ENCODE measurements at places on chromosomes 12 and 14.

DNA sequence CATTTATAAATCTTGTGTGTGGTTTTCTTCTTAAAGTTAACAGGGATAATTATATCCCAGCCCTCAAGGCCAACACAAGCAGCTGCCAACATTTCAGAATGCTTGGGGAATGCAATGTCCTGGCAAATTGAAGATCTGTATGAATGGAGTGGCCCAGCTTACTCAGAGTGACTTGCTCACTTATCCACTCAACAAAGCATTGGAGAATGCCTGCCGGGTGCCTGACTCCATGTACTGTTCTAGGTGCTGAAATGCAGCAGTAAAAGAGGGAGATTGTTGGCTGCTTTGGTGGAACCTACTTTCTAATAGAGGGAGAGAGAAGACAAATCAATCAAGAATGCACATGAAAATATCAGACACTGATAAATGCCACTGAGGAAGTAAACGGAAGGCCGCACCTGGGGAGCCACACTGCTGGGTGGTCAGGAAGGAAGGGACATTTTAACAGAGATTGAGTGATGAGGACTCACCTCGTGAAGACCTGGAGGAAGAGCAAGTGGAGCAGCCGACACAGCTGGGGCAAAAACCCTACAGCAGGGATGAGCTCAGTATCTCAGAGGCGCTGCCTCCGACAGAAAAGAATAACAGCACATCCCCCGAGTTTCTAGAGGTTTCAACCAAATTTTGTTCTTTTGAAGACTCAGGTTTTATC lies 61.2 kb upstream of the VASH1 start:
- no peak for DNase-seq

- no peak for DNase-seq
Observed at GRCh38 chr12:5154091-5154490, 110.4 kb downstream of the KCNA5 start.

GRCh38 chr14:84272290-84272721 lies 1257.6 kb upstream of the FLRT2 start:
- no peak for DNase-seq

- DNase-seq: peak; percentile 91
Observed at GRCh38 chr14:105069871-105070759, 4.9 kb upstream of the GPR132 start.

GRCh38 chr14:73325630-73326299 lies 88.5 kb downstream of the PAPLN start:
- DNase-seq: no peak

- DNase-seq: no peak
Observed at GRCh38 chr12:66103016-66103913, 27.3 kb downstream of the LLPH start.

GRCh38 chr12:65926119-65926908 lies 102.0 kb downstream of the HMGA2 start:
- DNase-seq: no peak

- no peak for DNase-seq
Observed at GRCh38 chr14:55965851-55966250, 152.4 kb upstream of the PELI2 start.

DNA sequence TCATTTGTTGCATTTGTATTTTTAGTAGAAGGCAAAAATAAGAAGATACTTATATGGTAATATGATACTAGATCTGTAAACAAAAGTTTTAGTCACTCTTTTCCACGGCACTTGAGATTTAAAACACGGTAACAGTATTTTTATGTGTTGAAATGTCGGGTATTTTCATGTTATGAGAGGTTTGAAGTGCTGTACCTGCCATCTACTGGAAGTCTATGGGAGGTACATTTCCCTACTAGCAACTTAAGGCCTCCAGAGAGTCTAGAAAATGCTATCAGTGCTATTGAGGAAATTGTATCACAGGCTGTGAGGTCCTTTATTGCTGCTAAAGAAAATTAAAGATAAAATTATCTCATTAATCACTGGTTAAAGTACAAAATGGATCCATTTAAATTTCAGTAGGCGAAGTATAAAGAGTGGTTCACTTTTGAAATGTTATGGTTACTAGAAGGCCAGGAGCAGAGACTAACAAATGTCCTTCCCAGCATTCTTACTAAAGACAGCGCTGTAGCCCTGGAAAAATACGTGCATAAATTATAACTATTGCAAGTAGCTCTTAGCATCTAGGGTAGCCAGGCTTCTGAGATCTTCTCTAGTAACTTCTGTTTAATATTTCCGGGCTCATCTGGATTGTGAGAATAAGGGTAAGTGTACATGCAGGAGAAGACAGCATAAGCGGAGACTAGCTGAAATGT lies 77.6 kb upstream of the PRKD1 start:
- no peak for DNase-seq

GRCh38 chr12:124763594-124763979 lies 100.1 kb downstream of the SCARB1 start:
- DNase-seq: peak; percentile 72

- no peak for DNase-seq
Observed at GRCh38 chr14:59061292-59061691, 127.2 kb upstream of the DAAM1 start.

GRCh38 chr12:9075138-9075535 lies 40.6 kb downstream of the A2M start:
- no peak for DNase-seq

DNA sequence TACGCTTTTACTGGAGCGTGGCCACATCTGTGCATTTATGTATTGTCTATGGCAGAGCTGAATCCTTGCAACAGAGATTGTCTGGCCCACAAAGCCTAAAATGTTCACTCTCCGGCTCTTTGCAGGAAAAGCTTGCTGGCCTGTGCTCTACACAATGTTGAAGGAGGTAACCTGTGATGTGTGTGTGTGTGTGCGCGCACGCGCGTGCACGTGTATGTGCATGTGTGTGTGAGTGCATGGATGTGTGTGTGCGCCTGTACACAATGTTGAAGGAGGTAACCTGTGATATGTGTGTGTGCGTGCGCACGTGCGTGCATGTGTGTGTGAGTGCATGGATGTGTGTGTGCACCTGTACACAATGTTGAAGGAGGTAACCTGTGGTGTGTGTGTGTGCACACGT lies 62.7 kb downstream of the RFLNA start:
- DNase-seq: no peak

DNA sequence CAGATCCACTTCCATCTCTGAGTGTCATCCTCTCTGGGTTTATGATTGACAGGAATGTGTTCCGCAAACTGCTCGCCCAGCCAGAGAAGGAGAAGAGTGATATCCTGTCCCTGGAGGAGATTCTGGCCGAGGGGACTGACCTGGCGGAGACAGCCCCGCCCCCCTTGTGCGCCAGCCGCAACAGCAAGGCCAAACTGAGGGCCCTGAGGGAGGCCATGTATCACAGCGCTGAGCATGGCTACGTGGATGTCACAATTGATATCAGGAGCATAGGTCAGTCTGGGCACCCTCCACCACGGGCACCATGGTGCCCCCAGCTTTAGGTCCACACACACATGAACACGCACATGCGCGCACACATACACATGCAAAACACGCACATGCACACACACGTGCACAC lies 67.5 kb upstream of the PWP1 start:
- DNase-seq: no peak

DNA sequence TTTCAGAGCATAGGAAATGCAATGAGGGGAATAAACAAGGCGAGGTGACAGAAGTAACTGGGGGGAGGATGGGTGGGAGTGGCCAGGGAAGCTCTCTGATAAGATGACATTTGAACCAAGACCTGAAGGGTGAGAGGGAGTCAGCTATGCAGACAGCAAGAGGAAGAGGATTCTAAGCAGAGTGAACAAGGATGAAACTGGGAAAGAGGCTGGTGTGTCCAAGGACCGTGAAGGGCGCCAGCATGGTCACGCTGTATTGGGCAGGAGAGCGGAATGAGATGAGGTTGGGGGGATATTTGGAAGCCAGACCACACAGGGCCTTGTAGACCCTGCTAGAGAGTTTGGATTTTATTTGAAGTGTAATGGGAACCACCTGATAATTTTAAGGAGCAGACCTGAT lies 10.5 kb upstream of the PPP1R1A start:
- no peak for DNase-seq

- DNase-seq: no peak
Observed at GRCh38 chr12:70070494-70071007, 172.7 kb upstream of the CNOT2 start.

DNA sequence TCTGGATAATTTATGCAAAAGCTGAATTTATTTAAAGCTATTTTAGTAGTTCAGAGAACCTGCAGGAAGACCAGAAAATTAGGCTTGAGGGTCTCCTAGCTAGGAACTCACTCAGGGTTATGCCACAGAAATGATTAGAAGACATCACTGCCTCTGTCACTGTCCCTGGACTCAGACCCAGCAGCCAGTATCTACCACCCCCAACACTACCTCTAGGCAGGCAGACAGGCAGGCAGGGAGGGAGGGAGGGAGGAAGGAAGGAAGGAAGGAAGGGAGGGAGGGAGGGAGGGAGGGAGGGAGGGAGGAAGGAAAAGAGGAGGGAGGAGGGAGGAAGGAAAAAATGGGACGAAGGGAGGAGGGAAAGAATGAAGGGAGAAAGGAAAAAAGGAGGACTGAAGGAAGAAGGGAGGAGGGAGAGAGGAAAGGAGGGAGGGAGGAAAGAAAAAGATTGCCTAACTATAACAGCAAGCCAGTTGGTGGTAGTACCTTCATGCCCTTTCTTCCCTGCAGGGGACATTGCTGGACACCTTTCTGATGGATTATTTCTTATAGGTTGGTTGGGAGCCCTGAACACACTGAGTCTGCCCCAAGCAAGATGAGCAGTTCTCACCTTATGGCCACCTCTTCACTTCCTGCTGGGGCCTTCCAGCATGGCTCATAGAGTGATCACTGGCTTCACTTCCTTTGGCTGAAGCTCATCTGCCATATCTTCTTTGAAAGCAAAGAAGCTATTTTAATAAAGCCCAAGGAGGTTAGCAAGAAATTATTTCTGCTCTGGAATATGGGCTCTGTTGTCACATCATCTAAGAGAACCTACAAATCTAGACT lies 49.7 kb downstream of the KICS2 start:
- no peak for DNase-seq

DNA sequence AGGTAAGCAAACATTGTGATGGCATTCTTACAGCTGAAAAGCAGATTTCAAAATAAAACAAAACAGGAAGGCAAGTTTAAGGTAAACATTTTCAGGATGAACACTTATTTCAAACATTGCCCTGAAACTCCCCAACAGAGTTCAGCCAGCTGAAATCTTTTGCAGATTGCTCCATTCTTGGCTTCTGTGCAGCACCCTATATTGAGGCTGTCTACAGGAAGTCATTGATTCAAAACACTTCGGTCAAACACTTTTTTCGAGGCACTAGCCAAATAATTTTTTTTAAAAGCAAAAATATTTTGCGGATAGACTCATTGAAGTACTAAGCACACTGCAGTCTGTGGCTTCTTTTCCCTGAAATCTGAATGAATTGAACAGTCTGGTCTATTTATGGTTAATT lies 318.1 kb upstream of the PDE3A start:
- DNase-seq: no peak

- DNase-seq: no peak
Observed at GRCh38 chr12:97595936-97596335, 133.3 kb downstream of the RMST start.

GRCh38 chr12:124296295-124296915 lies 1.5 kb downstream of the RFLNA start:
- DNase-seq: peak; percentile 45

GRCh38 chr12:7369274-7369729 lies 65.4 kb downstream of the ACSM4 start:
- no peak for DNase-seq

- DNase-seq: peak; percentile 56
Observed at GRCh38 chr14:104145826-104146601, 7.6 kb downstream of the KIF26A start.

- peak; percentile 15 for DNase-seq
Observed at GRCh38 chr12:3133405-3133783, 56.2 kb downstream of the TSPAN9 start.

DNA sequence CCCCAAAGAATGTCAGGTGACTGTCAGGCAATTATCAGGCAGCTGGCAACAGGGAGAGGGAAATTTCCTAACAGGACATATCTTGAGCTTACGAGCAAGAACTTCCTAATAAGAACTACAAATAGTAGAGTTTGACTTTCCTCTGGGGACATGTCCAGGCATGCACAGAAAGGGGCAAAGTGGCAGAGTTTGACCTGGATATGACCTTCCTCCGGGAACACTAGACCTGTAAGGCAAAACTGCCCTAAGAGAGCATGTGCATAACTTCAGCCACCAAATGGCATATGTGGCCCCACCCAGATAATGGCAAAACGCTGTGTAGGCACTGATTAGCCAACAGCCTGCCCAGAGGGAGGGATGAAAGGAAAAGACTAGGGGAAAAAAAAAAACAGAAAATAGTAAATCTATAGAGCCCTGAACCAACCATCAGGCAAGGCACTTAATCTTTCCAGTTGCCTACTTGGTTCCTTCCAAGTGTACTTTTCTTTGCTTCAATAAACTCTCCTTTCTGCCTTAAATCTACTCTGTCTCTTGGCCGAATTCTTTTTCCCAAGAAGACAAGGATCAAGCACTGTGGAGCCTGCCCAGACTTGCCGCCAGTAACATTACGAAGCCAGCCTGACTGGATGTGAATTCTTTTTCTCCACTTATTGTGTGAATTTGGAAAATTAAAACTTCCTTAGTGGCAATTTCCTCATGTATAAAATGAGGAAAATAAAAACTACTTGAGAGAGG lies 164.1 kb downstream of the SPTSSA start:
- no peak for DNase-seq

DNA sequence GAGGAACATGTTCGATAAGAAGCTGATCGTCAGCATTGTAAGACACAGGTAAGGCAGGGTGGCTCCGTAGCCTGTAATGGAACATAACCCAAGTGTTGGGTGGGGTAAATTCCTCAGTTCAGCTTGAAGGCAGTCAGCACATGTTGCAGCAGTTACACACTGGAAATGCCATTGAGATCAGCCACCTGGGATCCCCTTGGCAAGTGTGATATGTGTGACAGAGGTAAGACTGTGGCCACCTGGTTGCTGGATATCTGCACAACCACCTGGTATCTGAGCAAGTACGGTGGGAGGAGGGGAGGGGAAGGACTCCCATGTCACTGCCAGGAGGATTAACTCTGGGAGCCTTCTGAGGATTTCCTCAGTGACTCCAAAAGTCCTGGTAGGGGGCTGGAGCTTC lies 158.0 kb upstream of the CAND1 start:
- DNase-seq: no peak

DNA sequence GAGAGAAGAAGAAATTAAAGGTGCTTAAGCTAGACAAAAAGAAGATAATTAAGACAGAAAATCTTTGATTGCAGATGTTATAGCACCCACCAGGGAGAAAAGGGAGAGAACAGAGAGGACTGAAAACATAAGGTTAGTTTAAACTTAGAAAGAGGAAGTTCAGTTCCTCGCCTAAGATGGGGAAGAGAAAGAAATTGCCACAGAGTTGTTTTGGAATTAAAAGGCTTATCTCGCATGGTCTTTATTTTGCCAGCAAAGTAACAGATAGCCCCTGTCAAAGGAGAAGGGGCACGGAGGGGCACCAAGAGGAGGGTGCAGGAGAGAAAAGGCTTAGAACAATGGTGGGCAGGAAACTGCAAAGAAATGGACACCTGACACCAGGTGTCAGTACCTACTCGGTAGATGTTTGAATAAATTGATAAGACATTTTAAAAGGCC lies 17.8 kb upstream of the OXA1L start:
- DNase-seq: no peak

All from natural killer cell treated with Interleukin-12 subunit alpha and Interleukin-12 subunit beta and Interleukin-15 and Interleukin-18, amount 100 ng/mL, for 72 hours (primary cell).